ENCODE measurements at places on chromosomes 12 and 14.

GRCh38 chr14:80003138-80003537, 208.2 kb downstream of the DIO2 start:
- DNase-seq: no peak

GRCh38 chr12:111211910-111212757, 156.8 kb downstream of the PHETA1 start:
- peak; percentile 41 for DNase-seq

- no peak for DNase-seq
These were observed 11.5 kb upstream of the C14orf93 start for GRCh38 chr14:23021434-23021833.

- DNase-seq: no peak
These were observed 70.7 kb downstream of the PTPRO start for GRCh38 chr12:15393037-15393436.

DNA sequence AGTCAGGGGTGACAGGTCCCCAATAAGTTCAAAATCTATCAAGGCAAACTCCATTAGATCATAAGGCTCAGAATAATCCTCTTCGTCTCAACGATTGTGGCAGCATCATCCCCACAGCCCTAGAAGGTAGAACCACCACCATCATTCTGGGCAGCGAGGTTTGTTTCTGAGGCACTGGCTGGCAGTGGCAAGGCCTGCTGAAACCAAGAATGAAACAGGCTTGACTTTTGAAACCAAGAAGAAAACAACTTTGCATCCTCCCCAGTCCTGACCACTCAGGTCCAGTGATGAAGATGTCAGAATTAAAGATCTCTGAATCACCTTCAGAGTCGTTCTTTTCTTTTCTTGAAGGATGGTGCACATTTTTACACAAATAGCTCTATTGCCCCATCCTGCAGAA, 152.6 kb upstream of the SYT1 start:
- no peak for DNase-seq

- DNase-seq: no peak
These were observed 248.9 kb downstream of the MED13L start for GRCh38 chr12:116028619-116029018.

GRCh38 chr14:24094841-24095270, 745 bp downstream of the PCK2 start:
- no peak for DNase-seq

DNA sequence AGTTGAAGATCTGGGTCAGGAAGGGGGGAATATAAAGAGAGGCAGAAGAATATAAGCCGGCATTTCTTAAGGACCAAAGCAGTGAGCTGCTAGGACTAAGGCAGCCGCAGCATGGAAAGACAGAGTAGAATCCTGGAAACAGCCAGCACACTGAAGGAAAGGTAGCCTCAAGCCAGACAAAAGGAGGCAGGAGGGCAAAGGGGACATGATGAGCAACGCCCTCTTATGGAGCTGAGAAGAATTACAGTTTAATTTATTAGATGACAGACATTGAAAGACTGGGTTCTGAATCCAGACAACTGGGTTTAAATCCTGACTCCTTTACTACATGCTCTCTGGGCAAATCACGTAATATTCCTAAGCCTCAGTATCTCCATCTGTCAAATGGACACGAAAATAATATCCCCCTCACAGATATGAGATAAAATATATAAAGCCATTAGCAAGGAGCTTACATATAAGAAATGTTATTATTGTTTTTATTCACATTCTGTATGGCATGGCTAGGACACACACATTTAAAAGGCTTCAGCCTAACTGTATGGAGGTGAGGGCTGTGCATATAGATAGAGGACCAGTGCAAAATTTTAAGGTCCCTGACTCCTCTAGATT, 8.1 kb upstream of the PCED1B start:
- peak; percentile 67 for DNase-seq

DNA sequence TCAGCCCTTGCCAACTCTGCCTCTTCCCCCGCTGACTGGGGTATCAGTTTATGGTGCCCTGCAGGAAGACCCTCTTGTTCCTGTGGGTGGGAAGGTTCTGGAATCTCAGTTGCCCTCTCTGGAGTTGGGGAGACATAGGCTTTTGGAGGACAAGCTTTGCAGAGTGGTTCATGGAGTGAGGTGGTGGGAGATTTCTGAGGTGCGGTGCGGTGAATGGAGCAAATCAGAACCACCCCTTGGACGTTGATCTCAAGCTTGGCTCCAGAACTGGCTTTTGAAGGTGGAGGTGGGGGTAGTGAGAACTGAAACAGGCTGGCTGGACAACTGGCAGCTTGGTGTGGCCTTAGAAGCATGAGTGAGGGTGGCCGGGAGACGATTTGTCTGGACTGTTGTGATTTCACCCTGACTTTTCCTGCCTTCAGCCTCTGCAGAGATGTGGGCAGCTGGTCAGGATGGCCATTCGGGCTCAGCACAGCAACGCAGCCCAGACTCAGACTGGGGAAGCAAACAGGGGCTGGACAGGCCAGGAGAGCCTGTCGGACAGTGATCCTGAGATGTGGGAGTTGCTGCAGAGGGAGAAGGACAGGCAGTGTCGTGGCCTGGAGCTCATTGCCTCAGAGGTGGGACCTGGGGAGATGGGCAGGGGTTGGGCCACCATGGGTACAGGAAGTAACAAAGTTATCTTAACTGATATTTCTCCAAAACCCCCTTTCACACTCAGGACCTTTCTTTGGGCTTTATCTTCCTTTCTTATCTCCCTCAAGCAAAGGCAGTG, 1.1 kb downstream of the SHMT2 start:
- DNase-seq: no peak

GRCh38 chr12:113970211-113970610, 4.1 kb upstream of the RBM19 start:
- DNase-seq: peak; percentile 10

DNA sequence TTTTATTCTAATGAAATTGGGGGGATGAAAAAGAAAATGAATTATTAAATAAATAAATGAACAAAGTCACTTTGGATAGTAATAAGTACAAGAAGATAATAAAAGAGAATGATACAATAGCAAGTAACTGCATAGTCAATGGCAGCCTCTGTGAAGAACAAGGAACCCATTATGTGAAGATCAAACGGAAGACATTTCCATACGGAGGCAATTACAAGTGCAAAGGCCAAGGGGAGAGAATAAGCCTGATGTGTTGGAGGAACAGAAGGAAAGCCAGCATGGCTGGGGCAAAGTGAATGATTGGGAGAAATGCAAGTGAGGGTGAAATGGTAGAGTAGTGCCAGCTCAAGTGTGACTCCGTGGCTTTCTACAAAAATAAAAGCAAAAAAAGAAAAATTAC, 43.9 kb upstream of the CHPT1 start:
- no peak for DNase-seq

- DNase-seq: no peak
These were observed 66.0 kb downstream of the KLHL28 start for GRCh38 chr14:44895716-44896115.

GRCh38 chr14:84041421-84041820, 1488.5 kb upstream of the FLRT2 start:
- no peak for DNase-seq

DNA sequence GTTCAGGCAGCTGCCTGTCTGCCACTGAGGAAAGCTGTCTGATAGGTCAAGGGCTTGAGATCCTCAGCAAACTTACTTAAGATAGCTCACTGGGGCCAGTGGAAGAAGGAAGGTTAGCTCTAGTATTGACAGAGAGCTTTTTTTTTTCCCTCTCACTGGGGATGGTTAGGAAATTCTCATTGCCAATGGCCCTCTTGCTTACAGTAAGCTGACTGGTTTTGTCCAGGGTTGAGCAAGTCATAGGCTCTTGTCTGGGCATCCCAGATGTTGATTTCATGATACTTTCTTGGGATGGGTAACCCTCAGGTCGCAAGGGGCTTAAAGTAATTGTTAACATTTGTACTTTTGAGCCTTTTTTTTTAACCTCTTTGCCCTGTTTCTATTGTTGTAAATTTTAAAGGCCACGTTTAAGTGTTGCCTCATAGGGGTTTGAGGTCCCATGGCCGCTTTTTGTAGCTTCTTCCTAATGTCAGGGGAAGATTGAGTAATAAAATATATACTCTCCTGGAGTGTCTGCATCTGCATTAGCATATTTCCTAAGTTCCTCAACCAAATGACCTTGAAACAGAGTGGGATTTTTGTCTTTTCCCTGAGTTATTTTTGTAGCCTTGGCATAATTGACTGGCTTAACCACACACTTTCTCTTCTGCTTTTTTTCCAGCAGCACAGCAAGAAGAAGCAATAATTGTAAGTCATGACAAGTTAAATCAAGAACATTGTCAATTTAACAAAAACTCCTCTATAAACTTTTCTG, 716.0 kb downstream of the LRFN5 start:
- no peak for DNase-seq

DNA sequence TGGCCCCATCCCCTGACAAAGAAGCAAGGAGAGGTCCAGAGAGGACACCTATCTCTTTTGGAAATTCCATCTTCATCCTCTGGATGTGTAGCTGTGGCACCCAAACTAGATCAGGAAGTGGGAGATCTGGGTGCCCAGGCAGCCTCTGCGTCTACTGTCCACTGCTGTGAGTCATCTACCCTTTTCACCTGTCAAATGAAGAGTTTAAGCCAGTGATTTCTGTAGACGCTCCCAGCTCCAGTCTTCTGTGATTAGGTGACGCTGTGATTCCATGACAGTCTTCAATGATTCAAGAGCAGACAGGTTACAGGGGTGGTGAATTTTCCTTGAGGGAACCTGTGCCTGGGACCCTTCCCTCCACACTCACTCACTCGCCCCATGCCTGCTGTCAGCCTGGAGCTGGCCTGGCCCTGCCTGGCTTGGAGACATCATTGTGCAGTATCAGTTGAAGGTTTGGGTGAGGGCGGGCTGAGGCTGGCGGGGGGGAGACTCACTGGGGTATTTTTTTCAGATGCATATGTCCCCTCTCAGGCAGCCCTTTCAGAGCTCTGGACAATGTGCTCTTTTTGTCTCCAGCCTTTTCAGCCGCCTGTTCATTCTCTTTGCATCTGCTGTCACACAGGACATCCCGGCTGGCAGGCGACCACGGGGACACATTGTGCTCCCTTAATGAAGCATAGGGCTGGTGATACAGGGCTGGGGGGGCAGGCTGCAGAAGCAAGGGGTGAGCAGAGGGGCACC, 56.8 kb upstream of the PARP11 start:
- no peak for DNase-seq

DNA sequence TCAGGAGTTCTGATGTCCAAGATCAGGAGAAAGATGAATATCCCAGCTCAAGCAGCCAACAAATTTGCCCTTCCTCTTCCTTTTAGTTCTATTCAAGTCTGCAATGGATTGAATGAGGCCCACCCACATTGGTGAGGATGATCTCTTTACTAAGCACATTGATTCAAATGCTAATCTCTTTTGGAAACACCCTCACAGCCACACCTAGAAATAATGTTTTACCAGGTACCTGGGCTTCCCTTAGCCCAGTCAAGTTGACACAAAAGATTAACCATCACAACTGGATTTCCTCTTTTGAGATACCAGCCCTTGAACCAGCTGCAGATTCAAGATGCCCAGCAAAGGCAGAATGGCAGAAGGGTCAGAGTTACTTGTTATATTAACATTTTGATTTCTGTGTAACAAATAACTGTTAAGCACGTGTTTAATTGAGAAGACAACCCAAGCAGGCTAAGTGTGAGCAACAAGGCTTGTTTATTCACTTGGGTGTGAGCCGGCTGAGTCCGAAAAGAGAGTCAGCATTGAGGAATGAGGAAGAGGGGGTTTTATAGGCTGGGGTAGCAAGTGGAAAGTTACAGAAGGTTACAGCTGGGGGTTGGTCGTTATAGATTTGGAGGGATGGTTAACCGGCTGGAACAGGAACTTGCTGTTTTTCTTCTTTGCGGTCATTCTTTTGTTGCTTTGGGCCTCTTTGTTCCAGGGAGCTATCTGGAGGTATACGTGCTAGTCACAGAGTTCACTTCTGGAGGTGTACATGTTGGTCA, 180.3 kb downstream of the EMP1 start:
- DNase-seq: no peak

DNA sequence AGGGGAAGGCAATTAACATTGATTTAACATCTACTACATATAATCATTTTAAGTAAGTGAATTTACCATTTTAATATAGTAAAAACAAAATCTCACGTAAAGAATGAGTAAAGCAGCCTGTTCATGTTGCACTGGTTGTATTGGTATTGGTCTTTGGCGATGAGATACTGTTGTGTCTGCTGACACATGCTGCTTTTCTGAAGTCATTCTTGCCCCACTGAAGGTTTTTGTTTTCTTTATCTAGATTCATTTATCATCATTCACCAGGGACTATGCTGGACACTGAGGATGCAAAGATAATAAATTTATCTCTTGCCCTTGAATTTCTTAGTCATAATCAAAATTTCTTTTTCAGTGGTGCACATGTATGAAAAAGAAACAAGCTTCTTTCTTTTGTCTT, 246.2 kb upstream of the NPAS3 start:
- DNase-seq: no peak

DNA sequence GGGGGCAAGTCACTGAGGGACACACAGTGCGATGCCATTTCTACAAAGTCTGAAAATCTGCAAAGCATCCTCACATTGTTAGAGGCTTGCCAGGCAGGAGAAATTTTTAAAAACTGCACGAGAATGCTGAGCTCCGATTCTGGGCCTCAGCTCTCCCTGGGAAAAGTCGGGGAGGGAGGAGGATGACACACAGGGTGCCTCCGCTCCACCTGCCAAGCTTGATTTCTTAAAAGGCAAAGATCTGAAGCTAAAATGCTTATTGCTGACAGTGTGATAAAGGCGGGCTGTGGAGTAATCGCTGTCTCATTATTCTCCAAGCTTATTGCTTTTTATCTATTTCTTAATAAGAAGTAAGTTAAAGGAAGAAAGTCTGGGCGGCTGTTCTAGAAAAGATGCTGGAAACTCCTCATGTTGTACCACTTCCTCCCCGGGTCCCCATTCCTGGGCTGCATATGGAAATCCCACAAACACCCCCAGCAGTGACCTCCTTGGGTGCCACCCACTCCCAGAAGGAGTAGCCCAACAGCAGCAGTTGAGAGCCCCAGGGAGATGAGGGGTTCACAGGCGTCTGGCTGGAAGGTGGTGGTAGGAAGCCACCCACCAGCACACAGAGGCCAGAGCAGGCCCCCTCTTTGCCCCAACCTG, 55.0 kb downstream of the CCDC85C start:
- no peak for DNase-seq

- DNase-seq: peak; percentile 14
These were observed 10.0 kb upstream of the TBC1D30 start for GRCh38 chr12:64814432-64814831.

DNA sequence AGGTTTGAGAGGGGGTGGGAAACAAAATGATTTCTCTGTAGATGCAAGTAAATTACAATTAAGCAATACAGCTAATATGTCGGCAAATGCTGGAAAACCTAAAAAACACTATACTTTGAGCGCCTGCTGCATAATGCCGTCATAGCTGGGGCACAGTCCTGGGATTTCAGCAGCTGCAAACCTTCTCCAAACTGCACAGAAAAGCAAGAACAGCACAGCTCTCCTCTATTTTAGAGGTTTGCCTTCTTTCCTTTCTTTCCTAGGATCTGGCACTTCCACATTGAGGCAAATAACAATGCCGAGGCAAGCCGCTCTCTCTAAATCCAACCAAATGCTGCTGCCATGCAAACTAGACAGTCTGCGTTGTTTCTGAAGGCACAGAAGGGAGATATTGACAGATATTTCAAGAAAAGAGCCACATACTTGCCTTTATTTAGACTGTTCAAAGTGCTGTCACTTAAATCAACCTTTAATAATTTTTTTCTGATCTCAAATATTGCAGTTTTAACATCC, 287.1 kb upstream of the G2E3 start:
- DNase-seq: no peak

Data from hematopoietic multipotent progenitor cell treated with erythropoietin and hydrocortisone succinate and interleukin-3 and kit ligand, for 4 days (in vitro differentiated cells).